ENCODE measurements at places on chromosomes 5 and 9. TPM values are rescaled to one million over a fixed set of nuclear protein-coding genes. Genes with fewer than 3 reads are reported as not detected.

- DNase-seq: no peak
Measured at GRCh38 chr5:133406977-133407632, 205.2 kb downstream of the FSTL4 start.

CNTFR gene
- 4.2 TPM for total RNA-seq

- DNase-seq: no peak
Measured at GRCh38 chr5:84693256-84693655, 308.6 kb upstream of the EDIL3 start.

GRCh38 chr5:123756318-123756665 lies 244.3 kb downstream of the CSNK1G3 start:
- DNase-seq: no peak

ELAVL2 gene
- 0.42 TPM for total RNA-seq

DNA sequence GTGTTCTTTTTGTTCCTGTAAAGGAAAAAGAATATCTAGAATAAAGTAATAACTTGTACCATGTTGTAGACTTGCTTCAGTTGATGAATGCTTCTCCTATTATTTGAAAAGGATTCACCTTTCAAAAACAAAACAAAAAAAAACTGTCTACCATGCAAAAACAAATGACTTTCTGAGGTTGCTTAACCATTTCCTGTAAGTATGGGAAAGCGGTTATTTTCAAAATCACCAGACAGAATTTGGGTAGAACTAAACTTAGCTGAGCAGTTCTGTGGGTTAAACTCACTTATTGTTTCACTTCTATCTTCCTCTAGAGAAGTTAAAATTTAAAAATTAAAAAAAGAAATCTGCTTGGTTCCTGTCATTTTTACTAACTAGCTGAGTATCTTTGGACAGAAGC lies 25.2 kb downstream of the LNPEP start:
- no peak for DNase-seq

GRCh38 chr9:11275158-11275695 lies 662.4 kb upstream of the PTPRD start:
- no peak for DNase-seq

Measured in aorta (tissue), 5 donors.